KBM-7 (cell line): ENCODE measurements at places on chromosomes 13 and 19.

DNA sequence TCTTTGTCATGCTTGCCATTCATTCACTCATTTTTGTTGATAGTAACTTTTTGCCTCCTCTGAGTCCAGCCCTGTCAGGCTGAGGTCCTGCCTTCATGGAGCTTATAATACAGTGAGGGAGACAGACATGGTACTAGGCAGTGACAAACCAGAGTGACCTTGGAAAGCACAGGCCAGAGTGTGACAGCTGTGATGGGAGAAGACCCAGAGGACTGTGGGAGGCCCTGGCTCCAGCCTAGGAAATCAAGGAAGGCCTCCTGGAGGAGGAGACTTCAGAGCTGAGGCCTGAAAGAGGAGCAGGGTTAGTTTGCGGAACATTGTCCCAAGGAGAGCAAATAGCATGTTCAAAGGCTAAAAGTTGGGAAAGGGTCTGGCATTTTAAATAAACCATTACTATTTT lies 20.5 kb downstream of the PAK4 start:
- no peak for DNase-seq

GRCh38 chr13:79621449-79621848 lies 140.5 kb downstream of the NDFIP2 start:
- DNase-seq = no peak

DNA sequence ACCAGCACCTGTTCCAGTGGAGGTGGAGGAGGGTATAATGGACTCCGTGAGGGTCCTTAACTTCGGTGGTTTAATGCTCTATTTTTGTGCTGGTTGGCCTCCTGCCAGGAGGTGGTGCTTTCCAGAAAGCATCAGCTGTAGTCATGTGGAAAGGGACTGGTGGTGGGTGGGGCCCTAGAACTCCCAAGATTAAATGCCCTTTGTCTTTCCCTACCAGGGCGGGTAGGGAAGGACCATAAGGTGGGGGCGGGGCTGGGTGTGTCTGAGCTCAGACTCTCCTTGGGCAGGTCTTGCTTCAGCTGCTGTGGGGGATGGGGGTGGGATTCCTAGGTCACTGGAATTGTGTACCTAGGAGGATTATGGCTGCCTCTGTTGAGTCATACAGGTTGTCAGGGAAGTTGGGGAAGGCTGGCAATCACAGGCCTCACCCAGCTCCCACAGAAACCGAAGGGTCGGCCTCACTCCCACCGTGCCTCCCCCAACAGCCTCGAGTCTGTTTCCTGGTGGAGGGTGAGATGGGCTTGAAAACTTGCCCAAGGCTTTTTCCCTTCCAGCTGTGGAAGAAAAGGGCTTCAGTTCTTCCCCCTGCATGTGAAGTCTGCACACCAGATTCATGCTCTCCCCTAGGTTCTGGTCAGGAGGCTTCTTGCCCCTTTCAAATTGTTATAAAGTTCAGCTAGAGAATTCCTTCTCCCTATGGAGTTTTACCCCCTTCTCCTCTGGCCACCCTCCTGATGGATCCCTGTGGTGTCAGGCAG lies 60.3 kb upstream of the CLDN10 start:
- no peak for DNase-seq

DNA sequence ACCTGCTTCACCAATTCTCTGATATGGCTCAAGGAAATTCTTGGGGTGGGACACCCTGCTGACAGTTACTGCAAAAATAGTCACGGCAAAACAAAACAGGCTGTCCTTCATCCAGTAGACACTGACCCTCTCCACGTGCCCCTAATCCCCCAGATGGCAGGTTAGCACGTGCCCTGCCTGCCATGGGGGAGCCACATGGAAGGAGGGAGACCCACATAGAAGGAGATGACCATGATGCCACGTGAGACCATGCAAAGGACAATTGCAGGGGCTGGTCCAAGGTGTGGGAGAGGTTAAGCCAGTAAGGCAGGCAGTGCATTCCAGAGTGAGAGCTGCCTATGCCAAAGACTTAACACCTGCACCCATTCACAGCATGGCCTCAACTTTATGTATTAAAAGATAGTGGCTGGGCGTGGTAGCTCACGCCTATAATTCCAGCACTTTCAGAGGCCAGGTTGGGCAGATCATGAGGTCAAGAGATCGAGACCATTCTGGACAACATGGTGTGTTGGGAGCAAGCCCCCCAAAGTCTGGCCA lies 82.7 kb downstream of the ZNF429 start:
- no peak for DNase-seq

DNA sequence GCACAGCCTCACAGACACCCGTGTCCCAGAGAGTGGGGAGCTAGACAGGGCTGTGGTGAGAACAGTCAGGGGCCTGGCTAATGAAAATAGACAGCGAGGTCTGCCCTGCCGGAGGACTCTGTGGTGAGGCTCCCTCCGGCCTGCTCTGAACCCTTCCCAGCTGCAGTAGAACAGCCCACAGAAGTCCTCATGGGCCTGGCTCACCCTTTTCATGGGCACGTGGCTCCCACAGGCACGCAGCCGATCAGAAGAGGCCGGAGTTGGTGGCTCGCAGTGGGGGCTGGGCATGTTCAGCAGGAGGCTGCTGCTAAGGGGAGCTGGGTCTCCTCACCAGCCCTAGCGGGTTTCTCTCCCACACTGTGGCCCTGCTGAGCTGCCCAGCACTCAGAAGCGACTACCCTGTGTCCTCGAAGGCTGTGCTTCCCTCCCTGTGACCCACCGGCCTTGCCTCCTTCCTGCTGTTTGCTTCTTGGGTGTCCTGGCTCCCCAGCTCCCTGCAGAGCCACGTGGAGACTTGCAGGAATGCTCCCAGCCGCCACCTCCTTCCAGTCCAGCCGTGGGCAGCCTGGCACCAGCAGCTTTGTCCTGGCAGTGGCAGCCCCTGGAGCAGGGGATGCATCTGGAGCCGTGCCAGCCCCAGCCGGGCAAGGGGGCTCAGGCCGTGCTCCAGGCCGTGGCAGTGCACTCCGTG lies 138.7 kb downstream of the KDM4B start:
- no peak for DNase-seq

DNA sequence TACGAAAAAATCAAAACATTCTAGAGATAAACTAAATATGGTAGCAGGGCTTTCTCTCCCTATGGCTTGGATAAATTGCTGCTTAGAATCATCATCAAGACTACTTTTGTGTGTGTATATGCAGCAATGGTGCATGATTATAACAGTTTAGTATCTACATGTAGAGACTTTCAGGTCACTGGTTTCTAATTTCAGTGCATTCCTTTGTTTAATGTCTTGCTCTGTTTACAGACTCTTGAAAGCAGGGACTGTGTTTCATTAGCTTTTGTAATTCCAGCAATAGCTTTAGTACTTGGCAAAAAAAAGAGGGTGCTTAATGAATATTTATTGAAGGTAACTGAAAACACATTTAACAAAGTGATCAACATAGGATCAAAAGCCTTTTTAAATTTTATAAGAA lies 420.7 kb downstream of the PCDH9 start:
- DNase-seq = no peak

- no peak for DNase-seq
These were observed 74.8 kb upstream of the IPO5 start for GRCh38 chr13:97878431-97879375.

GRCh38 chr13:37375724-37376123 lies 222.8 kb downstream of the POSTN start:
- DNase-seq = no peak

DNA sequence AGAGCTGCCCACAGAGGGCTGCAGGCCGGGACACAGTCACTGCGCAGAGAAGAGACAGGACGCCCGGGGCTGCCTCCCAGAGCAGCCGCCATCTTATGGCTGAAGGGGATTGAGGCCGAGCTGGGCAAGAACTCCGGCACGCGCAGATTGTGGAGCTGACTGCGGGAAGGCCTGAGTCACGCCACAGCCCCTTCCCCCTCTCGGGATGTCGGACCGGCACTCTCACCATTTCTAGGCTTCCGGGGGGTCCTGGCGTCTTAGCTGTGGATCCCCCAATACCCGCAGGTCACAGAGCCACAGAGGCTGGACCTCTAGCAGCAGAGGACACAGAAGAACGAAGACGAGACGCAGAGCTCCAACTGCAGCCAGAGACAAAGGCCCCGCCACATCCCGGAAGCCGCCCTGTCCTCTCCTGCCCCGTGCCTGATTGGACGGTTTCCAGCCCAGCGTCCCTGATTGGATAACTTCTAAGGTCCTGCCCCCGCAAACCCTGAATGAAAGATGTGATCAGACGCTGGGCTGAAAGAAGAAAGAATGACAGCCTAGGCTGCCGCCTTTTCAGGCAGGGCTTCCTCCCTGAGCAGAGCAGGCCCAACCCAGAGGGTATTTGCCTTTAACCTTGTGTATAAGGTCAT lies at the start of gene ZNF43:
Gene ZNF43 (minus strand): TSS at position 373 of the 635 bp plus-strand sequence. CDS start 144 bp downstream, at position 229.
- DNase-seq = no peak

- no peak for DNase-seq
These were observed 12.4 kb downstream of the ERFL start for GRCh38 chr19:41915776-41916414.

- DNase-seq = no peak
These were observed 134.2 kb upstream of the PEG3 start for GRCh38 chr19:56974556-56975207.

GRCh38 chr13:33405371-33405770 lies 119.8 kb upstream of the STARD13 start:
- DNase-seq = no peak

DNA sequence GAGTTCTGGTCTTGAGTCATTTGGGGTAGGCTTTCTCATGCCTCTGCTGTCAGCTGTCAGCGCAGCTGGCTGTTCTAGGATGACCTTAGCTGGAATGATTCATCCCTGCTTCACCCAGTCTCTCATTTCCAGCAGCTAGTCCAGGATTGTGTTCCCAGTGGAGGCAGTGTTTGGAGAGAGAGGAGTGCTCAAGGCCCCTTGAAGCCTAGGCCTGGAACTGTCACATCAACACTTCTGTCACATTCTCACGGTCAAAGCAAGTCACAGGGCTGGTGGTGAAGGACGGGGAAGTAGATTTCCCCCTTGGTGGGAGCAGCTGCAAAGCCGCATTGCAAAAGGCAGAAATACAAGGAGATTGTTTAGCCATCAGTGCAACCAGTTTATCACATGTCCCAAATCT lies 15.2 kb downstream of the TPT1 start:
- DNase-seq = peak; percentile 46

DNA sequence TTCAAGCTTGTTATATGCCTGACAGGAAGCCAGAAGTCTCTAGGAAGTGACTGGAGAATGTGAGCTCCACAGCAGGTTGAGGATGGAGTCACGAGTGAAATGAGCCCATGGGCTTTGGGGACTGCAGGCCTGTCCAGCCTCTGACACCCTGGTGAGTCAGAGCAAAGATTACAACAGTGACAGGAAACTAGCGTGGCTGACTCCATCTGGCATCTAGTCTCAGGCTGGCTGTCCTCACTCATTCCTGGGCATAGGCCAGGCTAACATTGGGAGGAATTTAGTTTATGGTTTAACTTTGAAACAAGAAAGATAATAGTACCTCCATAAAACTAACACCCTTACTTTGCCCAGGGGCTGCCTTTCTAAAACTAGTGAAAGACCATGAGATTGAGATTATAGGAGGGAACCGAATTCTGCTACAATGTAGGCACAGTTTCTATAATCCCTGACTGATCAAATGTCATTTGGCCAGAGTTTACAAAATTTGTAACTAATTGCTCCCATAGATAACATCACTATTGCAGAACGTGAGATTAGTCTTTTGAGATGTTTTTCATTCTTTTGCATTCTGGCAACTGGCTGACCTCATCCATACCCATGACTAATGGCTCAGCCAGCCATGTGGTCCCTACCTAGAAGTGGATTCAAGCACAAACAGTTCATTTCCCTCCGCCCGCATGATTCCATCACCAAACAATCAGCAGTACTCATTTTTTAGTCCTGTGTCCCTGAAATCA lies 28.4 kb downstream of the PSG1 start:
- no peak for DNase-seq

DNA sequence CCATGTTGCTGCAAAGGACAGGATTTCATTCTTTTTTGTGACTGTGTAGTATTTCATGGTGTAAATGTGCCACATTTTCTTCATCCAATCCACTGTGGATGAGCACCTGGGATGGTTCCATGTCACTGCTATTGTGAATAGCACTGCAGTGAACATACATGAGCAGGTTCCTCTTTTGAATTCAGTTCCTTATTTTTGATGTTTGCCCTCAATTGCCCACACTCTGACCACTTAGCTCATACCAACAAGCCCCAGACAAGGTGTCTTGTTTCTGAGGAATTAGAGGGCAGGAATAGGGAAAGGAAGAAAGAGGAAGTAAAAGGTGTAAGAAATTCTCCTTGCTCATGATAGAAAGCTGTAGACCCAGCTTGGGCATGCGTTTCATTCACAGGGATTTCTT lies 244.2 kb upstream of the ZNF507 start:
- DNase-seq = peak; percentile 52
